ENCODE measurements at places on chromosomes 1 and 21.

GRCh38 chr1:203519053-203519840, 25.3 kb downstream of the OPTC start:
- no peak for DNase-seq

DNA sequence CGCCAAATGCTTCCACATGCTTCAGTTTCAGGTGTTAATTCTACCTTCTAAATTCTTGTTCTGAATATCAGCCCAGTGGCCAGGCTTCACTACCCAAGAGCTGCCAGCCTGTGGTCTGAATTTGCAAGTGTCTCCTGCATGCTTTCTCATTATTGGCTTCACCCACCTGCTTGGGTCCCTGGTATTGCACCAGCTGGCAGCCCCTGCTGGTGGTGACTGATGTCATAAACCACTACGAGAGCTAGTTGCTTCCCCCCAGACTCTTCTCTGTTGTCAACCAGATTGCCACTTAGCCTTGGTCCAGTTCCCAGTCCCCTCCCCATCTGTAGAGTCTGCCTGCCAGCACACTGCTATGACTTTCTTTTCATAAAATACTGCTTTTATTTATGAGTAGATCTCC, 197.7 kb upstream of the DUSP10 start:
- DNase-seq: no peak

DNA sequence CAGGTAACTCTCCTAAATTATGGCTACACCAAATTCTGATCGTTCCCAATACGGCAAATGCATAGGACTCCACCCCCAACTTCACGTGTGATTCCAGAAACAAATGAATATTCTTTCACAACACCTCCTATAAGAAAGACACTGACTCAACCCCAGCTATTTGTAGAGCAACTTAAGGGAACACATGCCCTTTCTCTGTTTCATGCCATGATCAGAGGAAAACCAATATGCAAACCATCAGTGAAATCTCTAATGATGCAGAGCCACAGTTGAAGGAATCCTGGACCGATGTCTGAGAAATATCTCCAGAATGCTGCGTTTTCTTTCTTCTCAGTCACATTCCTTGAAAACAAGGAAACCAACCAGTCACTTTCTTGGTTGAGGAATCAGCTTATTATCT, 164.2 kb upstream of the PTBP2 start:
- DNase-seq: no peak

DNA sequence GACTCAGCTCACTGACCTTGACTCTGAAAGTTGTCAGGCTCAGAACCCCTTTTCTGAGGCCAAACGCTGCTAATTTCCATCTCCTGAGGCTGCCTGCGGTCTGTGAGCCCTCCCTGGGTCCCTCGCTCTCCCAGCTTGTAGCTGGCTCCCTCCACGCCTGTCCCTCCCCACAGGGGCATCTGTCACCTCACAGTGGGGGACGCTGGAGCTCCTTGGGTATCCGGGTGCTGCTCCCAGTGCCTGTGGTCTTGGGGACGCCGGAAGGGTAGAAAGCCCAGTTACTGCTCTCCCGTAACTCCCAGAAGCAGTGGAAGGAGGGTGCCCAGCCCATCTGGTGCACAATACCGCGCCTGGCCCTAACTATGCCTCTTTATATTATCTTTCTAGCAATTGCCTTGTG, 13.0 kb upstream of the MMEL1 start:
- no peak for DNase-seq

DNA sequence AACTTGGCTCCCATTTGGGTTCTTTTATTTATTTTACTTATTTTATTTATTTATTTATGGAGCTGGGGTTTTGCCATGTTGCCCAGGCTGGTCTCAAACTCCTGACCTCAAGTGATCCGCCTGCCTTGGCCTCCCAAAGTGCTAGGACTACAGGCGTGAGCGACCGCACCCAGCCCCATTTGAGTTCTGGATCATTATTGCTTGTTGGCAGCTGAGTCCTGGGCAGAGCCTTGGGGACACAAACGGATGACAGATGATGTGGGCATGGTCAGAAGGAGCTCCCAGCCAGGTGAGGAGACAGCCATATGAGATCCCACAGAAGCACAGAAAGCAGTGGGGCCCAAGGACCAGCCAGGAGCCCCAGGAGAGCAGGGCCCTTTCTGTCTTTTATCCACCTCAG, 254.0 kb downstream of the MATN1 start:
- DNase-seq: no peak

DNA sequence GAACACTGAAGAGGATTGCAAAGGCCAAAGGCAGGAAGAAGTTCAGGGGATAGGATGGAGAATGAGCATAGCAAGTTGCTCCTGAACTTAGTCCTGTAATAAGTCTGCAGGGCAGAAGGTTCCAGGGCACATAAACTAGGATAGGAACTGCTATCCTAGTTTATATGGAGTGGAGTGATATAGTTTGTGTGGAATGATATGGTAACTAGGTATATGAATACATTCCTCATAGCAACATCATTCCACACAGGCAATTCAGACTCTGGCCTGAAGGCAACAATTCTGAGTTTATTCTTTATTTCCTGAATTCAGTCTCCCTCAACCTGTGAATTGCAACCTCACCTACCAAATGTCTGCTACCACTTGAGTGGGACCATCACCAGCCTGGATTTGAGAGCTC, 154.9 kb upstream of the GREM2 start:
- DNase-seq: no peak

DNA sequence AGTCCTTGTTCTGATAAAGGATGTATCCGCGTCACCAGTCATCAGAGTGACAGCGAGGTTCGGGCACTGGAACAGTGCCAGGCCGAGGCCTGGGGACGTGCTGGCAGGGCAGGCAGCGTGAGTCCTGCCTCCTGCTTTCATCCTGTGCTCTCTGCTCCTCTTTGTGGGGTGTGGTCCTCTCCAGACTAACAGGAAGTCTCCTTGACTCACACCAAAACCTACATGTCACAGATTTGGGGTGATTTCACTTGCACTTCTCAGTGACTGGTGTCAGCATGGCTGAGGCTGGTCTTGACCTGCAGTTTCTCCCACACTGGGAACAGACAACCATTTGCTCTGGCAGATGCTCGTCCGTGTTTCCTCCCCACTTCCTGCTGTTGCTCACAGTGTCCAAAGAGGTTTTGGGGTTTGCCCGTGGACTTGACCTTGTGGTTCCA, 8.8 kb upstream of the NLRP3 start:
- DNase-seq: no peak

DNA sequence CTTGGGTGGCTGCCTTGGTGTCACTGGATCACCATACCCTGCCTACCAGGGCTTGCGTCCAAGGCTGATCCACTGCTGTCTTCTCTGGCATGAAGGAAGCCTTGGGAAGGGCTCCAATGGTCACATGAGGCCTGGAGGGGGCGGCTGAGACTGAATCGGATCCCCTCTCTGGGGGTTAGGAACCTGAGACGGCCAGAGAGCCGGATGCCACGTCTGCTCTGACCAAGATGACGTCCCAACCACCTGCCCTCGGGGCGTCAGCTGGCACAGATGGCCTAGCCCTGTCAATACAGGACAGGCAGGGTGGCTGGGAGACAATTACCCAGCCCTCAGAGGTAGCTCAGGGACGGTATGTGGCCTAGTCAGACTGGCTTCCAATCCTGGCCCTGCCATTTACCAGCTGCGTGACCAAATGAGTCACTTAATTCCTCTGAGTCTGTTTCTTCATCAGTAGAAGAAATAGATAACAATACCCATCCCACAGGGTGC, 5.4 kb downstream of the TRIM62 start:
- no peak for DNase-seq

GRCh38 chr1:109793486-109794318, 30.0 kb upstream of the EPS8L3 start:
- DNase-seq: no peak

DNA sequence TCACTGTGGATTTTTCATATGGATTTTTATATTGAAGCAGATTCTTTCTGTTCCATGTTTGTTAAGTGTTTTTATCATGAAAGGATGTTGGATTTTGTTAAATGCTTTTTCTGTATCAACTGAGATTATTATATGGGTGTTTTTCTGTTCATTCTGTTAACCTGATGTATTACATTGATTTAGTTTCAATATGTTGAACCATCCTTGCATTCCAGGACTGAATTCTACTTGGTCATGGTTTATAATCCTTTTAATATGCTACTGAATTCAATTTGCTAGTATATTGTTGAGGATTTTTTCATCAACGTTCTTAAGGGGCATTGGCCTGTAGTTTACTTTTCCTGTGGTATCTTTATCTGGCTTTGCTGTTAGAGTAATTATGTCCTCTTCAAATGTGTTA, 55.8 kb downstream of the CCDC30 start:
- no peak for DNase-seq

DNA sequence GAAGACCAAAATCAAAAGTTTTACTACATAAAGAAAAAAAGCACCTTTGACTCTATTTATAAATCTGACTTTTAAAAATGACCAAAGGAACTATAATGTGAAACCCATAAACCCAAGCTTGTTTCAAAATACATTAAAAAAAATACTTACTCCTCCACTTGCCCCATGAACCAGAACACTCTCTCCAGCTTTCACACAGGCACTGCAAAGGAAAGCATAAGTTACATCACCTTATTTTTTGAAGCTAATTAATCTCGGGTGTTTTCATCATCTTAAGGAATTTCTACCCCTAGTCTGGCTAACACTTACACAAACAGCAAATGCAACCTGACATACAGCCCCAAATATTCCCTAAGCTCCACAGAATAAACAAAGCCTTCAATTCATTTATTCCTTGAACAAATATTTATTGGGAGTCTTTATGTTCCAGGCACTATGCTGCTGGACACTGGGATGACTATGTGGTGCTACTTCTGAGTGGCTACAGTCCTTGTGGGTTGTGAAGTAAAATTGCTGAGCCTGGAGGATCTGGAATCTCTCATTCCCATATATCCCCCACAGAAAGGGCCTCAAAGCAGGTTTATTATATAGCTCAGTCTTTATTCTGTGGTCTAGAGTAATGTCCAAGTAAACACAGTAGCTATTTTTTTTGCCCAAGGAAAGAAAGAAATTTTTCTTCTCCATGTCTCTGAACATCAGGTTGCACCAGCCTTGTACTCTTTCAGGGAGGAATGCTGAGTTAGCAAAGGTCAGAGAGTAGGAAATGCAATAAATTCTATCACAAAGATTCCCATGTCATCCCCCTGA, 18.2 kb downstream of the CRYZ start:
- DNase-seq: no peak

DNA sequence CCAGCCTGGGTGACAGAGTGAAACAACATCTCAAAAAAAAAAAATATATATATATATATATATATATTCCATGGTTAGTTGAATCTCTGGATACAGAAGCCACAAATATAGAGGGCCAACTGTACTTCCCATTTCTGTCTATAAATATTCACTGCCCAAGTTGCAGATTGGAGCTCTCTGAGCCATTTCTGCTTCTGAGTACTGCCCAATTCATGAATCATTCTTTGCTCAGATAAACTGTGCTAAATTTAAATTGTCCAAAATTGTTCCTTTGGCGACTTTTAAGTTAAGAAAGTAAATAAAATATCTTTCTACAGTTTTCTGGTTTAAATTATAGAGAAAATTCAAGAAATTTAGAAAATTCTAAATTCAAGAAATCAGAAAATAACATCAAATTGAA, 23.2 kb upstream of the C1orf146 start:
- no peak for DNase-seq

DNA sequence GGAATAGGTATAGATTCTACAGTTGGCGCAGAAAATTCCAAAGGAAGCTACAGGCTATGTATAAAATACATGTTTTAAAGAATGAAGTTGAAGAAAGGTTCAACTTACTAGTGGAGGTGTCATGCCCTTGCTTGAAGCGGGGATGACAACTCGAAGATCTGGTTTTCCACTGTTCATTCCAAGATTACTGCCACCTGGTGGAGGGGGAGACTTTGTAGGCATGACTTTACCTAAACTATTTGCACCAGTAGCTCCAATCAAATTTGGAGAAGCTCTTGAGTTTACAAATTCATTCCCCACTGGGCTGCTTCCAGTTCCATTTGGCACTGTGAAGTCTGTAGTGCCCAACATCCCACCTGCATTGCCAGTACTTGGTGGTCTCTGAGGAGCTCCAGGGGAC, 81.7 kb downstream of the AXDND1 start:
- no peak for DNase-seq

GRCh38 chr21:42475036-42475435, 21.0 kb downstream of the RSPH1 start:
- DNase-seq: no peak

DNA sequence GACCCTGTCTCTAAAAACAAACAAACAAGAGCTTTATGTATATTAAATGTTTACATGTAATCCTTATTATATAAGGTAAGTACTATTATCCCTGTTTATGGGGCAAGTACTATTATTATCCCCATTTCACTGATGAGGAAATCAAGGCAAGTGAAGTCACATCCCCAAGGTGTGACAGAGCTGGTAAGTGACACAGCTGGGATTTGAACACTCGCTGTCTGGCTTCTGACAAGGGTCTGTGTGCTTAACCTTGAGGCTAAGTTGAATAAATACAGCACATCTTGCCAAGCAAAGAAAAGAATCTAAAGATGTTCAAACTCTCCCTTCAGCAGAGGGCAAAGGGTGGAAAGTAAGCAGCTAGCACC, 167.9 kb upstream of the IRF2BP2 start:
- no peak for DNase-seq

GRCh38 chr1:208756339-208756981, 512.3 kb upstream of the PLXNA2 start:
- DNase-seq: no peak

DNA sequence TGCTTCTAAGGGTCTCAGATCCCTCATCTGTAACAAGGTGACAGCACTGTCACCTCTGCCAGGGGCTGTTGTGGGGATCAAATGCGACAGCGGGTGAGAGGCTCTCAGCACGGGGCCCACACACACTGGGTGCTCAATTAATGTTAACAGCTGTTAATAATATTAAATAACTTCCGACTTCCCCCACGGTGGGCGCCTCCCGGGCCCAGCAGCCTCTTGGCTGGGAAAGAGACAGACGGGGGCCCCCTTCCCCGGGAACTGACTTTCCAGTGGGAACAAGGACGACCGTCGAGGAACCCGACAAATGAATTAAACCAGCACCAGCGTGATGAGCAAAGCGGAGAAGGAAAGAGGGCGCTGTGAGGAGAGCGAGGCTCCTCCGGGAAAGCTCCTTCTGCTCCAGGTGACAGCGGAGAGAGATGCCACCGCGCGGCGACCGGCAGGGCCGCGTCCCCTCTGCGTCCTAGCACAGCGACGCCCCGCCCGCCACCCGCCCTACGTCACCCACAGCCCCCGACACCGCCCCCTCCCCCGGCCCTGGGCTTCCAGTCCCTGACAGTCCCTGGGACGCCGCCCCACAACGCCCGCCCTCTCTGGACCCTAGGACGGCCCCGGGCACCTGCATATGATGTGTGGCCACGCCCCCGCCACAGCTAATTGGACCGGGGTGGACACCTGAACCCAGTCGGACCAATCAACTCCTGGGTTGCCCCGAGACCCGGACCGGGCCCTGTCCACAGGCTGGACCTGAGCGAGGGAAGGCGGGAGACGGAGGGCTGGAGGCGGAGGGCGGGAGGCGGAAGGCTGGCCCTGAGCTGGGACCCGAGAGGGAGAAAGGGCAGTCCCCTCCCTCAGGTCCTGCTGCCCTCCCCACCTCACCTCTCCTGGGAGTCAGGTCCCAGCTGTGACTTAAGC, 38.2 kb downstream of the MATN1 start:
- no peak for DNase-seq
